ENCODE measurements at places on chromosomes 2 and 18.

GRCh38 chr2:120709608-120710041 lies 26.0 kb upstream of the GLI2 start:
- no peak for DNase-seq

- DNase-seq: no peak
These were observed 65.3 kb downstream of the TNS1 start for GRCh38 chr2:217937446-217937845.

- DNase-seq: no peak
These were observed 41.6 kb downstream of the ZBTB7C start for GRCh38 chr18:48367557-48367956.

DNA sequence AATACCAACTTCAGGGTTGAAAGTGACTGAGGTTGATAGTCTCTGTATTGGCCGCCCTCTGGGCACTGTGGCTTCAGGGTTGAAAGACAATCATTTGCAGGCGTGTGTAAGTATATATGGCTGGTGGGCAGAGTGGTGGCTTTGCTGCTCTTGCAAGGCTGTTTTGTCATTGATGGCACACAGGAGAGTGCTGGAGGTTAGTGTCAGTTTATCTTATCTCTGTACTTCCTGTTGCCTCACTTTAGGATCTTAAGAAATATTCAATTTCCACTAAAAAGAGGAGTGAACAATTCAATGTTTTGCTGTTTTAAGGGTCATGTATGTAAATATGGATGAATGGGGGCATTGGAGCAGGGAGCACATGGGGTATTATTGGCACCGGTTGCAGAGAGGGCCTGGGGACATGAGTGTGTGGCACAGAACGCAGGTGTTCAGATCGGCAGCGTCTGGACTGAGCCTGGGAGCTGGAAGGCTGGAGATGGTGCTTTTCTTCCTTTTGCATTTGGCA lies 51.5 kb downstream of the NCK2 start:
- DNase-seq: no peak

- peak; percentile 36 for DNase-seq
These were observed 1.1 kb upstream of the CDH2 start for GRCh38 chr18:28177828-28178635.

DNA sequence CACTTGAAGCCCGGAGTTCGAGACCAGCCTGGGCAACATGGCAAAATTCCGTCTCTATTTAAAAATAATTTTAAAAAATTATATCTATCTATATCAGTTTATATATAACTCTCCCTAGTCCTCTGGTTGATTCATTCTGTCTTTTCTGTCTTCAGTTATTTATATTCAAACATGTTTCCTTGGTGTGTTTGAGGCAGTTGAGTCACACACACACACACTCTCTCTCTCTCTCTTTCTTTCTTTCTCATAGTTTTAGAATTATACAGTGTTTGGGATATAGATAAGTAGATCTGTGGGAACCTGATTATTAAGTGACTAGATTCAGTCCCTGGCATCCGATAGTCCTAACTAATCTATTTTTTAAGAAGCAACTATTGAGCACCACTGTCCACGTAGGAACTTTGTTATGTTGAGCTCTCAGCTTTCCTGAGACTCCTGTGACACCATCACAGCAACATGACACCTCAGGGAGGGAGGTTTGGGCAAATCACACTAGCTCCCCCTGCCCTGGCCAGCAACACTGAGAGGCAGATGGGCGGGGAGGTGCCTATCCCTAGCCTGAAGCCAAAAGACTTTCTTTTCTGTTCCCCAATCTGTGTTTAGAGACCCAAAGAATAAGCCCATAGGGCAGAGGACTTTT lies 482.7 kb downstream of the DLGAP1 start:
- DNase-seq: peak; percentile 63

- no peak for DNase-seq
These were observed 31.8 kb downstream of the CRIM1 start for GRCh38 chr2:36387258-36387916.

DNA sequence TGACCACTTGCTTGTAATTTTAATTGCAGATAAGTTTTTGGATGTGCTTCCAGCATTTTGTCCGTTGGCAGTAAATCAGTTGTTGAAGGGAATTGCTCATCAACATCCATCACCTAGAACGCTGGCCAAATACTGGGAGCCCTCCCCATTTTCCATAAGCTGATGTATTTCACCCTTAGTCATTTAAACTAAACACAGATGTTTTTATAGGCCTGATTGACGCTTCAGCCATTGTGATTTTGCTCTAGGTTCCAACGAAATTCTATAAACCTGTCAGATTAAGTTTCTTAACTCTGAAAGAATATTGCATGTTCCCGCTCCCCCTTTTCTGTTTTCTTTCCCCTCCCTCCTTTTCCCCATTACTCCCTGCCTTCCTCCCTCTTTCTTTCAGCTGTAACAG lies 1.0 kb upstream of the RPRM start:
- no peak for DNase-seq

Data from IMR-90 (cell line).